ENCODE measurements at places on chromosomes 16 and 17.
A peak's percentile ranks its signal among the peaks of the same experiment; 100 is the strongest.

DNA sequence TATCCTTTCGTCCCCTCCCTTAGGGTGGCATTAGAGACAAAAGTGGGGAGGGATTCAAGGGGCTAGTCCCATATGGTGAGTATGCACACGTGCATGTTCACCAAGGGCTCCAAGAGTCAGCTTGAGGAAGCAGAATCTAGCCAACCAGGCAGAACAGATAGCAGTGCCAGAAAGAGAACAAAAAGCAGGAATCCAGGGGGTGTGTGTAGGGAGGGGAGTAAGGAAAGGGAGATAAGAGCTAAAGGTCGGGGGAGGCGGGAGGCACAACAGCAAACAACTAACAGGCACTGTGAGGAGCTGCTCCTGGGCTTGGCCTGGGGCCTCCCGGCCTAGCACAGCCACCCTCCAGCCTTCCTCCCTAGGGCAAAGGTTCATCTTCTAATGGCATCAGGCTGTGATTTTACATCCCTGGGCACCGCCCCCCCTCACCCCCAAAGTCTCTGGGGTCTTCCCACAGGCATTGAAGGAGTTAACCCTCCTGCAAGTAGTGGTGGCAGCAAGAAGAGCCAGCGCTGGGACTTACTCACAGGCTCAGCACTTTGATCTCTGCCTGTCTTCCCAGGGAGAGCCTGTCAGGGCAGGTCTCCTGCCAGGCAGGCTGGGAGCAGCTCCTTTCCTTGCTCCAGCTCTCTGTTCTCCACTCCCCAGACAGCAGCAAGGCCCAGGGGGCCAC is 12.4 kb upstream of the SUPT4H1 start:
- no peak for DNase-seq

DNA sequence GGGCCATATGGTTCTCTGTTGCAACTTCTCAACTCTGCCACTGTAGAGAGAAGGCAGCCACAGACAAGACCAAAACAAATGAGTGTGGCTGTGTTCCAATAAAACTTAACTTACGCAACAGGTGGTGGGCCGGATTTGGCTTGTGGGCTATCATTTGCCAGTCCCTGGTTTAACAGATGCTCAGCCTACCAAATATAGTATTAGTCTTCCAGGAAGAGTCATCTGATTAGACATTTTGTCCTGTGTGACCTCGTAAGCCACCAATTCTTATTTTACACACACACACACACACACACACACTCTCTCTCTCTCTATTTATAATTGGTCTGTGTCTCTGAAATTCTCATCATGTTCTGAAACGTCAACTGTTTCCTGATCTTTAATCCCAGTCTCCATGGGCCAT is 245.9 kb downstream of the XYLT1 start:
- DNase-seq: no peak

- no peak for DNase-seq
Measured at GRCh38 chr17:13869331-13869940, 199.9 kb upstream of the COX10 start.

DNA sequence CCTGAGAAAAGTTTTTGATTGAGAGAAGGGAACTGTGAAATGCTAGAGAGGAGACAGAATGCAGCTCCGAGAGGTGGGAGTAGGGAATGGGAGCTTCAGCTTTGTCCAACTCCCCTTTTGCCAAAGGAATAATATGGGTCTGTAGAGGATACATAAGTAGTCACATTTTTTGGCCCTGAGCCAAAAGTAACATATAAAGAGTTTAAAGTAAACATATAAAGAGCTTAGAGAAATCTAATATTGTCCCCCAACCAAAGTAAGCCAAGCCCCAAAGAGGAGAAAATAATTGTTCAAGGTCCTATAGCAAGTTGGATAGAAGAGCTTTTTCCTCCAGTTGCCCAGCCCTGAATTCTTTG is 215.1 kb downstream of the TMEM114 start:
- DNase-seq: no peak

DNA sequence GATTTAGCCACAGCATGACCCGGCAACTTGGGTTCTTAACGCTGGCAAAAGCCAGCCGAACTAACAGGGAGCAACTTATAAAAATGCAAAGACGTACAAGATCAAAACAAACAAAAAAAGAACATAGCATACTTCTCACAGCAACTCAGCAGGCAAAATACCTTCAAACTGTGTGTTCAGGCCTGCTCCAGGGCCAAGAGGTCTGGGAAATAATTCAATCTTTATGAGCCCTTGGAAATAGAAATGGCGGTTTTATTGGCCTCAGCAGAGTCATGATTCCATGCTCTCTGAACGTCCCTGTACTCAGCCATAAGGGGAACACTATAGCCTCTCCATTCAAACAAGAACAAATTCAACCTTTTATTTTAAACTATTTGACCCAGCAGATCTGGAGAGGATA is 101.3 kb upstream of the C17orf78 start:
- peak; percentile 10 for DNase-seq

DNA sequence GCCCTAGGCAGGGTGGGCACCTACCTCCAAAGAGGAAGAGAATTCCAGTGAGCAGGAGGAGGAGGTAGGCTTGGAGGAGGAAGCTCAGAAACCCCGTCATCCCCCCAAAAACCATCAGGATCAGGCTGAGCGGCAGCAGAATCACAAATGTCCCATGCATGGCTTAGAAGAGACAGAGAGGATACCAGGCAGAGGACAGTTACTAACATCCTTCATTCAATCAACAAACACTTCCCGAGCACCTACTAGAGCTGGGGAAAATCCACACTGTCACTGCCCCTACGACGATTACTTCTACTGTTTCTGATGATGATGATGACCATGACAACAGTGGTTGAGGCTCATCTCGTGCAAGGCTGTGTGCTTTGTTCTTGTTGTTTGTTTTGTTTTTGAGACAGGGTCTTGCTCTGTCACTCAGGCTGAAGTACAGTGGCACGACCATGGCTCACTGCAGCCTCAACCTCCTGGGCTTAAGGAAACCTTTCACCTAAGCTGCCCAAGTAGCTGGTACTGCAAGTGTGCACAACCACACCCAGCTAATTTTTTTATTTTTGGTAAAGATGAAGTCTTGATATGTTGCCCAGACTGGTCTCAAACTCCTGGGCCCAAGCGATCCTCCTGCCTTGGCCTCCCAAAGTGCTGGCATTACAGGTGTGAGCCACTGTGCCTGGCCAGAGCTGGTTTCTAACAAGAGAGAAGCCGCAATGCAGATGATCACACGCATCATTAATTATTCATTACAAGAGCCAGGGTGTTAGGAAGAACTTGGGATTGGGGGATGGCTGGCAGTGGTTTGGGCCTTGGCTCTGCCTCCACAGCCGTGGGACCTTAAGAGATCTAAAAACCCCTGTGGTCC is 18.0 kb downstream of the TMEM114 start:
- DNase-seq: no peak

GRCh38 chr16:22188595-22189442 is 17.3 kb upstream of the EEF2K start:
- no peak for DNase-seq

GRCh38 chr17:75819116-75819515 is 25.1 kb downstream of the UNC13D start:
- DNase-seq: no peak

All from left renal pelvis (tissue), 4 donors.